ENCODE measurements at places on chromosomes 12 and 14. TPM values are rescaled to one million over a fixed set of nuclear protein-coding genes. Genes with fewer than 3 reads are reported as not detected.
A peak's percentile ranks its signal among the peaks of the same experiment; 100 is the strongest.

DNA sequence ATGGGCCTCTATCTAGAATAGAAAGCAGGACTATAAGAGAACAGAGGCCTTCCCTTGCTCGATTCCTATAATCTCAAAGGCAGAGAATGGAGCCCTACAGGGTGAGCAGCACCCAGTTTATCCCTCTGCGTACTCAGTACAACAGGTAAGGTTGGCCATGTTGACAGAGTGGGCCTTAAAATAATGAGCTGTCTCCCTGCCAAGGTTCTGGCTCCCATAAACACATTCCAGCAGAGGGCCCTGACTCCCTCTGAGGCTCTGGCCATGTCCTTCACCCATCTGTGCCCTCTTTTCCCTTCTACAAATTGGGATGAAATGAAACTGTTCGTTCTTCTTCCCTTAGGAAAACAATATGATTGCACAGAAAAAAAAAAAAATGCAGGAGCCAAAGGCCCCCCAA lies 16.9 kb upstream of the PNMA1 start:
- DNase-seq: no peak

- DNase-seq: no peak
Measured at GRCh38 chr14:63759456-63759855, 31.6 kb upstream of the SGPP1 start.

DNA sequence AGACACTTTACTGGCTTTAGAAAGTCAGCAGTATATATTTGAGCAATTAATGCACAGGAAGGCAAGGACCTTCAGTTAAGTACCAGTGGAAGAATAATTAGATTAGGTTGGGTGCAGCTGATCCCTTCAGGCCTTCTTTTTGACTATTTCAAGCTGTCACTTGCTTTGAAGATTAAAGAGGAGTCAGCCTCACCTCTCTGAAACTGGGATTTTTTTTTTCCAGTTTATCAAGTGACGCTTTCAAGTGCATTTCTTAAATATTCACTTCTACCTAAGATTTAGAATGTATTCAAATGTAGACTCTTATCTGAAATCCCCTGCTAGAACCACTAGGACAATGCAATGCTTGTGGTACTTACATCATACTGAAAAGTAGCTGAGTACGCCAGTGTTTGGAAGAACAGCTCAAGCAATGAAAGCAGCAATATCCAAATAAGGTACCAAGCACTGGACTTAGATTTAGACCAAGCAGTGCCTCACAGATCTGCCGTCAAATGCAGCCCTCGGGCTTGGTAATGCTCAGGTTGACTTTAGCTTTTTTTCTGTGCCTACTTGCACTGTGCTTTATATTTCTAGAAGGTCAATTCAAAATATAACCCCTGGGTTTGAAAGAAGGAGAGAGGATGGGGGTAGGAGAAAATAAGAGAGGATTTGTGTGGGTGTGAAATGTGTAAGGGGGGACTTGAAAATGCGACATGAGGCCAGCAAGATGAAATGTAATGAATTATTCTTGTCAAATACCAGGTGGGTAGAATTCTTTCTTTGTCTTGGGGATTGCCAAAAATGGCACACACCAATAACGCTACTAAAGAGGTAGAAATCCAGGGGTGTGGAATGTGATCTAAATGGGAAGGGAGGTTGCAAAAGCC lies 3.7 kb upstream of the FERMT2 start:
- DNase-seq: no peak

DNA sequence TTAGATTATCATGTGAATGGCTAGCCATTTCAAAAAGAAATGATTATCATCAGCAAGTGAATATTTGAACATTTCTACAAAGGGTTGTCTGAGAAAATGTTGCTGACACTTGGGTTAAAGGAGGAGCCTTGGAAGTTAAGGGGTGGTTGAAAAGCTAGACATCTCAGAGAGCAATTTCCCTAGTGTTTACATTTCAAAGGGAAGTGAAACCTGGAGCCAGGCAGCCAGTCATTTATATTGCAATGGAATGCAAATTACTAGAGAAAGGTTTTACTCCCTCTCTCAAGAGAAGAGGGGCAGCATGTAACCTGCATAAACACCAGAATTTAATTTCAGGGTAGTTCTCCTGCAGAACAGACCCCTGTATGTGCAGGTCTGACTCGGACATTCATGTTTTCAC lies 279.0 kb downstream of the SLC16A7 start:
- peak; percentile 3 for DNase-seq

DNA sequence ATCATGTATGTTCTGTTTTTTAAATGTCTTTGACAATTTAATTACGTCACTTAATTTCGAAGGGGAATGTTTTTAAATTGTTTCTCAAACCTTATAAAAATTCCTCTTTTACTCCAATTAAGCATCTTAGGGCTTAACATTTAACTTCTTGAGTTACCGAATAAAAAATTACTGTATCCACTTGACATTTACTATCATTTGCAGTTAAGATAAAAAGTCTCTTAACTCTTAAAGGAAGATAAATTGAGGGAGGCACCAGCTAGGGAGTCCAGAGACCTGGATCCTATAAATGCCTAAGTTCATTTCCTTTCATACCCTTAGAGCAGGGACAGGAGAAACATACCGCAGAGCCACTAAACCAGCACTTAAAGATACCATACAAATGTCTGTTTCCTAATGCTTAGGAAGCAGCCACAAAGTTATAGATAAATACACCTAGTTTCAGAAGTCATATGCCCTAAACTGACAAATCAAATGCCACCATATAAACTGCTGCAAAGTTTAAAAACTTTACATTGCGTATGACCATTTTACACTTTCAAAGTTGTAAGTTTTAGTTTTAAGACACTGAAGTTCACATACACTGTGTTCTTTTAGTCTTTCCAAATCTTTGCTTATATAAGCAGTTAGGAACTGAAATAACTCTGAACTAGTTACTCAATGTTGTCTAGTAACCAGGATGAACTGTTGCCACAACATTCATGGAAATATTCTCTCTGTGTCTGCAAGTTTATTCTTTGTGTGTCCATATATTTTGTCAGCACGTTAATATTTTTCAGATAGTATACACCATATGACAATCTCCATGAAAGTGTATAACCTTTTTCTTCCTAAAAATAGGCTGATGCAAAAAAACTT lies 71.2 kb downstream of the GALNT4 start:
- DNase-seq: no peak

DNA sequence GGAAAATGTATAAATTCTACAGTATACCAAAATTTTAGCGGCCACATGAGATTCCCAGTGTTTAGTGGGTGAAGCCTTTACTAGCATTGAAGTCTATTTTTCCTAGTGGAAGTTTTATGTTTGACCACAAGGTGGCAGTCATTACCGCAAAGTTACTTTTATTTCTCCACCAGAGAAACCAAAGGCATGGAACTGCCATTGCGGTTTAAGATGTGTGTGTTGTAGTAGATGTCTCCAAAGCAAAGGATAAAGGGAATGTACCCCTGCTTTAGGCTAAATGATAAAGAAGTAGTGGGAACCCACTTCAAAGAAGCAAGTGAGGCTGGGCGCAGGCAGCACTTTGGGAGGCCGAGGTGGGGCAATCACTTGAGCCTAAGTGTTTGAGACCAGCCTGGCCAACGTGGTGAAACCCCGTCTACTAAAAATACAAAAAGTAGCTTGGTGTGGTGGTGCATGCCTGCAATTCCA lies 140.5 kb downstream of the PRKCH start:
- peak; percentile 63 for DNase-seq

DNA sequence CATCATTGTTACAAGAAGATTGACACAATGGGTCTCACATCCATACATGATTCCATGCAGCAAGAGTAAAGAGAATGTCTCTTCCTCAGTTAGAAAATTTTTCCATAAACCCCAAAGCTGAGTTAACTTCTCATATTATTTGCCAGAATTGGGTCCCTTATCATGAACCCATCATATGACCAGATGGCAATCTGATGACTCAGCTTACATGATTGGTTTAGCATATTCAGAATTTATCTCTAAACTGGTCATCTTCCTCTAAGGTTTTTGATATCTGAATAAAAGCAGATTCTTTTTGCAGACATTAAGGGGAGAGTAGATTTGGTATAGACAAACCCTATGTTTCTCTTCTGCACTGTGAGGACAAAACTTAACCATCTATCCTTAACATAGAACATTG lies 174.9 kb downstream of the PIK3C2G start:
- DNase-seq: no peak

DNA sequence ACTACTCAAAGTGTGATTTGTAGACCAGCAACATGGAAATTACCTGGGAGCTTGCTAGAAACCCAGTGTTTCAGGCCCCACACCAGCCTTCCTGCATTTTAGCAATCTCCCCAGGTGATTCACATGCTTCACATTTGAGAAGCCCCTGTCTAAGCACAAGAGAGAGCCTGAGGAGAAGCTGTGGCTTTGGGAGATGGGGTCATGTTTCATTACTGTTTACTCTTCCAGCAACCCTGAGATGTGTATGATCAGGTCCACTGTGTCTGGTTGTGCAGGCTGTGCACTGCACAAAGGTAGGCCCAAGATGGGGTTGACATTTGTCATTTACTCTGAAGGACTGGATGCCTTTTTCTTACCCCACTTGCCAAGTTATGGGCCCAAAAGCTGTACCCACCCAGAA lies 190.1 kb downstream of the SLC41A2 start:
- no peak for DNase-seq

DNA sequence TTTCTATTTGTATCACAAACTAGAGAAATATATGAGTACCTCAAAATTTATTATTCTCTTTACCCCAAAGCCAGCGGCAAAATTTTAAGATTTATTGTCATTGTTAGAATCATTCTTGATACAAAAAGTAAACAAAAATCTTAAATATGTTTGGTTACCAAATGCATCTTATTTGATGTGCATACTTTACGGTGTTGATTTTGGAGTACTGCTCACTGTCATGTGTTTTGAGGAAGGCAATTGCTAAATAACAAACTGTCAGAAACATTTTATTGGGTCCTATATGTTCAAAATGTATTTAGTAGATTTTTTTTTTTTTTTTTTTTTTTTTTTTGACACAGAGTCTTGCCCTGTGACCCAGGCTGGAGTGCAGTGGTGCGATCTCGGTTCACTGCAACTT lies 124.9 kb downstream of the PTPRR start:
- no peak for DNase-seq

GRCh38 chr12:32617534-32617933 lies 61.6 kb upstream of the DNM1L start:
- DNase-seq: no peak

DNA sequence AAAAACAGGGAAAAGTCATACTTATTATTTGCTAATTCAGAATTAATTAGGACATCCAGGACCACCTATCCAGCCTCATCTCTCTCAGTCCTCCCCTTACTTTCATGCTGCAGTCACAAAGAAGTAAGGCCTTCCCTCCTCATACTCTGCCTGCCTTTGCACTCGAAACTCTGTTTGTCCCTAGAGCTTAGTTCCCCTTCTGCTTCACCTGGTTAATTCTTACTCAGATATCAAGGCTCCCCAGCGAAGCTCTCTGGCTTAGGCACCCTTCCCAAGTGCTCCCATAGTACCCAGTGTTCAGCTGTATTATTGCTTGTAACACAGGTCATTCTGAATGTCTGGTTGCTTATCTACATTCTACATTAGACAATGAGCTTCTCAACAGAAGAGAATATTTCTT lies 81.3 kb downstream of the ERGIC2 start:
- DNase-seq: no peak

DNA sequence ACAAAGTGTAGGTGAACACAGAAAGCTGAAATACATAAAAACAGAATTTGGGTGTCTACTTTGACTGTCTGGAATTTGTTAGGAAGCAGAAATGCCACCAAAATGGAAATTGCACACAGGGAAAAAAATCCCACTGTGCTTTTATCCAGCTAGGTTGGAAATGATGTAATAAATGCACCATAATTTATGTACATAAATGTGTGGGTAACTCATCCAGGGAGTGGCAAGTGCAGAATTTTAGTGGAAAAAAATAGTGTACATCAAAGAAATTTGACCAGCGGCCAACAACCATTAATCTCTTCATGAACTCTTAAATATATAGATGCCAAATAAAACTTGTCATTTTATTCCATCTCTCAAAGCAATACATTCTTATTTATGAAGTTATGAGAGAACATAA lies 105.6 kb downstream of the LLPH start:
- no peak for DNase-seq

- DNase-seq: no peak
Measured at GRCh38 chr14:63448841-63449240, 94.3 kb downstream of the PPP2R5E start.

GRCh38 chr14:96737881-96738280 lies 59.3 kb upstream of the VRK1 start:
- no peak for DNase-seq

DNA sequence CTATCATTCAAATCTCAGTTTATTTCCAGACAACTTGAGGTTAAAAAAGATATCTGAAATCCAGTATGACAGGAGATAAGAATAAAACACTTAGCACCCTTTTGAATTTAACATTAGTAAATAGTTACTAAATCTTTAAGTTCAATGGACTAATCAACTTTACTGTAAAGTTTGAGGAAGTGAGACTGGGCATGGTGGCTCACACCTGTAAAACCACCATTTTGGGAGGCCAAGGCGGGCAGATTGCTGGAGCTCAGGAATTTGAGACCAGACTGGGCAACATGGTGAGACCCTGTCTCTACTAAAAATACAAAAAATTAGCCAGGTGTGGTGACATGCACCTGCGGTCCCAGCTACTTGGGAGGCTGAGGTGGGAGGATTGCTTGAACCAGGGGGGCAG lies 40.3 kb upstream of the CERS5 start:
- DNase-seq: no peak

DNA sequence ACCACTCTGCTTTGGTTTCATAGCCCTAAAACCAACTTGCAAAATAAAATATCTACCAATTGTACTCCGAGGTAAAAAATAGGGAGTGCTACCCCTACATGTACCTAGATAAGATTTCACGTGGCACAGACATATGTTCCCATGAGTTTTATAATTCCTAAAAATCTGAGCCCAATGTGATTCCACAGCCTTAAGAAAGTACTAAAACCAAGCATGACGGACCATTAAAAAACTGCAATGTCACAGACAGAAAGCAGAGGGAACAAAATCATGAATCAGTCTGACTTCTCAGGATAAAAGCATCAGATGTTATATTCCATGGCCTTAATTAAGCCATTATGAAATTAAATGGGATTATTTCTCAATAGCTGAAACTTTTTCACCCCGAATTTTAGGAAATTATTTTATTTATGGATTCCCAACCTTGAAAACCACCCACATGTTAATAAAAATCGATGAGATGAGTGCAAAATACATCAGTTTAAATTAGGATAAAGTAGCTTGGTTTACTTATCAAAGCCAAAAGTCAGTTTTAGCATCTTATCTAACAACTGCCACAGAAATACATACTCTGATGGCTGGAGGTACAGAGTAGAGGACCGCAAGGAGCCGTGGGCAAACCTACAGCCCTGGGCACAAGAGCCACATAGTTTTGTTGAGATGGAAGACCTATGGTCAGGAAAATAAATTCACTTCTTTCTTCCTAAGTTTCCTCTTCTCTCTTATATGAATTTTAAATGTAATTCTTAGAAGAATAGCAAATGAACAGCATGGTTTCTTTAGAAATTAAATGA lies 4.5 kb downstream of the ITPR2 start:
- DNase-seq: no peak

Gene HOXC11
- 2.2 TPM for total RNA-seq

Gene HOMEZ
- total RNA-seq: 7.4 TPM

Gene SLC17A8
- not detected for total RNA-seq
